ENCODE measurements at places on chromosomes 5 and 9. TPM values are rescaled to one million over a fixed set of nuclear protein-coding genes. Genes with fewer than 3 reads are reported as not detected.

Gene NMUR2
- total RNA-seq: not detected

Gene PHAX
- 32.0 TPM for total RNA-seq

Gene LYSMD3
- 21.3 TPM for total RNA-seq

Gene GADD45G
- 12.6 TPM for total RNA-seq

Gene HBEGF
- 47.1 TPM for total RNA-seq

Gene MARVELD2
- 0.87 TPM for total RNA-seq

Gene C9orf153
- 0.21 TPM for total RNA-seq

Gene UGT3A2
- not detected for total RNA-seq

Gene ANKRD20A1
- total RNA-seq: 2.1 TPM

Gene ADGRV1
- total RNA-seq: not detected

Gene RMND5B
- 35.0 TPM for total RNA-seq

Gene ADAMTS19
- total RNA-seq: 1.0 TPM

Gene TAS2R1
- not detected for total RNA-seq

Gene SLC2A6
- 4.6 TPM for total RNA-seq

Gene MLANA
- not detected for total RNA-seq

Gene NIM1K
- total RNA-seq: 0.56 TPM

Gene ISL1
- total RNA-seq: 0.08 TPM

All from heart left ventricle (tissue), 16 donors.